Bronchial epithelial cell (primary cell): ENCODE measurements at places on chromosomes 7 and 10. TPM values are rescaled to one million over a fixed set of nuclear protein-coding genes. Genes with fewer than 3 reads are reported as not detected.

The MLLT10 gene
- total RNA-seq = 40.8 and 64.8 TPM in 2 replicates

The WEE2 gene
- total RNA-seq = not detected in 2 replicates

The CADPS2 gene
- total RNA-seq = 2.0 and 4.2 TPM in 2 replicates

The SEMA3E gene
- under 0.01 and 0.13 TPM in 2 replicates for total RNA-seq

The CCDC172 gene
- not detected in 2 replicates for total RNA-seq

The TAS2R41 gene
- not detected in 2 replicates for total RNA-seq
